Tibial nerve (tissue), 4 donors: ENCODE measurements at places on chromosomes 12 and 14.
A peak's percentile ranks its signal among the peaks of the same experiment; 100 is the strongest.

GRCh38 chr14:64849940-64850339 is 29.8 kb downstream of the SPTB start:
- no peaks in the 10 kb centered on the region for H3K36me3 ChIP-seq
- H3K4me1 ChIP-seq = no peaks in the 10 kb centered on the region
- DNase-seq = no peak
- H3K27me3 ChIP-seq = peaks cover 6% of the 10 kb centered on the region
- no peak overlapping the region for H3K4me3 ChIP-seq

- H3K27ac ChIP-seq = no peak overlapping the region
- peaks cover 13% of the 10 kb centered on the region for H3K4me1 ChIP-seq
- H3K27me3 ChIP-seq = no peaks in the 10 kb centered on the region
Measured at GRCh38 chr14:69481815-69482568, 2.5 kb upstream of the PLEKHD1 start.

- no peaks in the 10 kb centered on the region for H3K27me3 ChIP-seq
- H3K36me3 ChIP-seq = no peaks in the 10 kb centered on the region
- no peaks in the 10 kb centered on the region for H3K4me1 ChIP-seq
- H3K27ac ChIP-seq = no peak overlapping the region
- no peak overlapping the region for H3K4me3 ChIP-seq
Measured at GRCh38 chr14:69328317-69328716, 68.4 kb downstream of the GALNT16 start.

DNA sequence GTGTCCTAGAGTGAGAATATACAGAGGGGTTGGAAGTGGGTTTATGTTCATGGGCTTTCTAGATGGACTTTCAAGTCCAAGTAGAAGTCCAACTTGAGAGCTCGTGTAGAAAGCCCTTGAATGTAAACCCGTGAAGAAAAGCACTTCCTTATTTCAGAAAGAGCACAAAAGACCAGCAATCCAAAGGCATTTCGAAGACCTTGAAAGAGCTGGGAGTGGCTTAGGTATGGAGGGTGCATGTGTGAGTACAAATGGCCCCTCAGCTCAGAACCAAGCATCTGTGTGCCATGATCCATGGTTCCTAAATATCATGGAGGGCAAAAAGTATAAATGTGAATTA is 160.7 kb downstream of the ETV6 start:
- no peaks in the 10 kb centered on the region for H3K27me3 ChIP-seq
- H3K4me3 ChIP-seq = no peak overlapping the region
- H3K27ac ChIP-seq = peak overlapping the region; percentile 14

DNA sequence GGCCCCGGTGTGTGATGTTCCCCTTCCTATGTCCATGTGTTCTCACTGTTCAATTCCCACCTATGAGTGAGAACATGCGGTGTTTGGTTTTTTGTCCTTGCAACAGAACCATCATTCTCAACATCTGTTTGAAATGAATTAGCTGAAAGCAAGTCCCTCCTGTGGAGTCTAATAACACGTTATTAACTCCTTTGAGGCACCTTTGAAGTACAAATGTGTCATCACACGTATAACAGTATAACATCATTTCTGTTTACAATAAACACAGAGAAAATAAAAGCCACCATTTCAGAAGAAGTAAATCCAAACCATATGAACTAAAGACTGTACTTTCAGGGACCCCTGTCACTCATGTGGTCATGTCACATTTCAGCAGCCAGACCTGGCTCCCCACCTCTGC is 198.5 kb downstream of the STXBP6 start:
- H3K27ac ChIP-seq = no peak overlapping the region
- no peaks in the 10 kb centered on the region for H3K36me3 ChIP-seq
- no peak for DNase-seq
- H3K4me1 ChIP-seq = no peaks in the 10 kb centered on the region
- H3K27me3 ChIP-seq = no peaks in the 10 kb centered on the region

DNA sequence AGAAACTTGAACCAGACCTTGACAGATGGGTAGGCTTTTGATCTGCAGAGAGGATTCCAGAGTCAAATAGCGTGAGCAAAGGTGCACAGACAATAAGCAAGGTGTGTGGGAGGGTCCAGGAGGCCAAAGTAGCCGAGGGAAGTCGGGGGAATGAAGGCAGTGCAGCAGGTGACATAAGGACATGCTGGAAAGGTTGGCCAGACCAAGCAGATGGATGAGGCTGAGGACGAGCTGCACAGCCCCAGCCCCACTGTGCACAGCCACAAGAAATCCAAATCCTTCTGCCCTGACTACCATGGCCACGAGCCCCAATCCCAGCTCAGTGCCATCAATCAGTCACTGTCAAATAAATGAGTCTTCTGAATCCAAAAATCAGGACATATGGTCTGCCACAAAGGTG is 5.4 kb downstream of the TTC7B start:
- H3K4me3 ChIP-seq = no peak overlapping the region
- H3K27me3 ChIP-seq = no peaks in the 10 kb centered on the region
- H3K36me3 ChIP-seq = no peaks in the 10 kb centered on the region
- peaks cover 14% of the 10 kb centered on the region for H3K4me1 ChIP-seq
- H3K27ac ChIP-seq = no peak overlapping the region

DNA sequence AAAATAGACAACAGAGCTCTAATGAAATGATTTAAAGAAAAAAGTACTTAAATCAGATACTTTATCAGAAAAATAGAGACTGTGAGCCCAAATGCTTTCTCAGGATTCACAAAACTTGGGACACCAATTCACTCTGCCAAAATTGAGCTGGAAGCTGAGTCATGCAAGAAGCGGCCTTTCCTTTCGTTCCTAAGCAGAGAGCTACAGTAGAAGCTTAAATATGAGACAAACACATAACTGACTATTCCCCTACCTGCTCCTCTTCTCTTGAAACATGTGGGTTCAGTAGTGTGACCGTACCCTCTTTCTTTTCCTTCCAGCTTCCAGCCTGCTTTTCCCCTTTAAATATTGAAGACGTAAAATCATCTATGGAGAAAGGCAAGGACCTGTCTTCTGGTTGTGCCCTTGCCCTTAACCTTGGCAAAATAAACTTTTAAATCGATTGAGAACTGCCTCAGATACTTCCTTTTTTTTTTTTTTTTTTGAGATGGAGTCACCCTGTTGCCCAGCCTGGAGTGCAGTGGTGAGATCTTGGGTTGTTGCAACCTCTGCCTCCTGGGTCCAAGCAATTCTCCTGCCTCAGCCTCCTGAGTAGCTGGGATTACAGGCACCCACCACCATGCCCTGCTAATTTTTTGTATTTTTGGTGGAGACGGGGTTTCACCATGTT is 4.4 kb upstream of the SDS start:
- no peaks in the 10 kb centered on the region for H3K4me1 ChIP-seq
- no peak for DNase-seq
- no peak overlapping the region for H3K4me3 ChIP-seq
- no peaks in the 10 kb centered on the region for H3K27me3 ChIP-seq
- H3K27ac ChIP-seq = no peak overlapping the region

DNA sequence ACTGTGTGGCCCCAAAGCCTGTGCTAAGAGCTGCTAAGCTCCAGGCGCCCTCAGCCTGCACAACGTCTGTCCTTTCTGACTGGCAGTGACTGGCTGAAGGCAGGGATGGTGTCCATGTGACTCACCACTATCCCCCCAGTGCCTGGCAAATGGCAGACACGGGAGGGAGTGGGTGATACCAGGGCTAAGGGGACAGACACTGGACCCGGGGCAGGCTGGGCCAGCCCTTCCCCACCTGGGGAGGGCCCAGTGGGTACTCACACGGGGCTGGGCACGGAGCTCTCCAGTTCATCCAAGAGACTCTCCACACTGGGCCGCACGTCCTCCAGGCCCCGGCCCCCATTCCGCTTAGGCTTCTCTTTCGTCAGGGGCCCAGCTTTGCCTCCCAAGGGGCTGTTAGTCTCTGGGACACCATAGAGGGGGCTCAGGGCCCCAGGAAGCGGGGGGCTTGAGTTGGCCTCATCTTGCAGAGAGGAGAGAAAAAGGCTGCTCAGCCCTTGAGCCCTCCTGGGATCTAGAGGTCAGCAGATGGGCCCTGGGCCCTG is 21.4 kb upstream of the RPLP0 start:
- no peak overlapping the region for H3K27ac ChIP-seq
- H3K4me1 ChIP-seq = peaks cover 23% of the 10 kb centered on the region
- no peaks in the 10 kb centered on the region for H3K27me3 ChIP-seq
- no peak overlapping the region for H3K4me3 ChIP-seq
- H3K36me3 ChIP-seq = peaks cover 77% of the 10 kb centered on the region

DNA sequence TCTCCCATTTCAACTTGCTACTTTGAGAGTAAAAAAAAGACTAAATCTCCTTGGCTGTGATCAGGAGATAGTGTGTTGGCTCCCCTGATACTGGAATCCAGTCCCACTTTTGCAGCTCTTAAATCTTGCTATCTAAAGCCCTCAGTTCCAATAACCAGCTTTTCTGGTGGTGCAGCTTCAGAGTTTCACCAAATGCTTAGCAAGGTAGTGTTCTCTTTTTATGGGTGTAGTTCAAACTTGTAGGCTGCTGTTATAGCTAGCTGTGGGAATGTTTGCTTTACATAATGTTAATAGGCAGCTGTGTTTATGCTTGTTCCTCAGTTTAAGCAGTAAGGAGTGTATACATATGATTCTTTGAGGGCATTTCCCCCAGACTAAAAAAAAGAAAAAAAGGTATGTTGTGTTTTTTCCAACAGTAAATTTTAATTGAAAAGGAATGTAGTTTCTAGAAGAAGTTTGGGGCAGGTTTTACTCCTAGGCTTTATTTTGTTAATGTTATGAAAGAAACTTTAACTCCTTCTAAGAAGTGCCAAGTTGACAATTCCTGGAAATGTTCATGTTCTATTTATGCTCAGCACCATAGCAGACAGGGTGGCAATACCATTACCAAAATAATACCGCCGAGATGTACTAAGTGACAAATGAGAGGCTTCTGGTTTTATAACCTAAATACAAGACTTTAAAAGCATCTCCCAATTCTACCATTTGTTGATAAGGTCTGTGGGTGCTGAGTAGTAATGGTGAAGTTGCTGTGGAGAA is 12.1 kb downstream of the CRADD start:
- no peaks in the 10 kb centered on the region for H3K36me3 ChIP-seq
- no peak overlapping the region for H3K4me3 ChIP-seq
- H3K27ac ChIP-seq = no peak overlapping the region
- no peaks in the 10 kb centered on the region for H3K27me3 ChIP-seq

- peaks cover 9% of the 10 kb centered on the region for H3K4me1 ChIP-seq
- DNase-seq = peak; percentile 36
- no peaks in the 10 kb centered on the region for H3K27me3 ChIP-seq
- H3K4me3 ChIP-seq = no peak overlapping the region
Measured at GRCh38 chr14:75542588-75543091, 20.4 kb downstream of the BATF start.

DNA sequence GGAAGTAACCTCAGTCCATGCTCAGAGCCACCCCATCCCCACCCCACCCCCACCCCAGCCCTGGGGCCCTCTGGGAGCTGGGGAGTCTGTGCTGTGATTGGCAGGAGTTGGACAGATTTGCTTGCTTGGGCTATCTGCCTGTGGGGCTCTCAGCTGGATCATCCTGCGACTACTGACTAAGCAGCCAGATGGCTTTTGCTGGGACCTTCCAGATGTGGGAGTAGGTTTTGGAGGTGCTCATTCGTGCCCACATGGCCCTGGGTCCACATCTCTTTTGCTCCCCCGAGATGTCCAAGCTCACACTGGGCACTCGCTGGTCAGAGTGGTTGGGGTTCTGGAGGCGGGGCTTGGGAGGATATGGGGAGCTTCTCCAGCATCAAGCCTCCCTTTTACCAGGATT is 138.9 kb downstream of the TSPAN9 start:
- no peaks in the 10 kb centered on the region for H3K27me3 ChIP-seq
- H3K36me3 ChIP-seq = no peaks in the 10 kb centered on the region
- no peak for DNase-seq
- peaks cover 28% of the 10 kb centered on the region for H3K4me1 ChIP-seq

DNA sequence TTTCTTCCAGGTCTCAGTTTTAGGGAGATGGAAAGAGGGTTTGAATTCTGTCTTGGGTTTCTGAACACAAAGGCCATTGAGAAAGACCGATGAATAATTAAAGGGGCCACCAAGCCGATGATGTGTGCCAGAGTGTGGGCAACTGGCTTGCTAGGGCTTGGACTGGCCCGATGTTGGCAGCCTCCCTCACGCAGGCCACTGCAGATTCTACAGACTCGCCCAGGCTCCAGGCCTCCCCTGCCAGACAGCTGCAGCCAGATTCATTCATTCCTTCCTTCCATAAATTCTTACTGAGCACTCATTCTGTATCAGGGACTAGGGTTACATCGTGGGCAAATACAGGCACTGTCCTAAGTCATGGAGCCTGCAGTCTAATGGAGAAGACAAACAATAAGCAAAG is 34.9 kb downstream of the ACTN1 start:
- DNase-seq = no peak
- no peak overlapping the region for H3K4me3 ChIP-seq
- peak overlapping the region; percentile 64 for H3K27ac ChIP-seq
- H3K27me3 ChIP-seq = no peaks in the 10 kb centered on the region
- no peaks in the 10 kb centered on the region for H3K36me3 ChIP-seq

DNA sequence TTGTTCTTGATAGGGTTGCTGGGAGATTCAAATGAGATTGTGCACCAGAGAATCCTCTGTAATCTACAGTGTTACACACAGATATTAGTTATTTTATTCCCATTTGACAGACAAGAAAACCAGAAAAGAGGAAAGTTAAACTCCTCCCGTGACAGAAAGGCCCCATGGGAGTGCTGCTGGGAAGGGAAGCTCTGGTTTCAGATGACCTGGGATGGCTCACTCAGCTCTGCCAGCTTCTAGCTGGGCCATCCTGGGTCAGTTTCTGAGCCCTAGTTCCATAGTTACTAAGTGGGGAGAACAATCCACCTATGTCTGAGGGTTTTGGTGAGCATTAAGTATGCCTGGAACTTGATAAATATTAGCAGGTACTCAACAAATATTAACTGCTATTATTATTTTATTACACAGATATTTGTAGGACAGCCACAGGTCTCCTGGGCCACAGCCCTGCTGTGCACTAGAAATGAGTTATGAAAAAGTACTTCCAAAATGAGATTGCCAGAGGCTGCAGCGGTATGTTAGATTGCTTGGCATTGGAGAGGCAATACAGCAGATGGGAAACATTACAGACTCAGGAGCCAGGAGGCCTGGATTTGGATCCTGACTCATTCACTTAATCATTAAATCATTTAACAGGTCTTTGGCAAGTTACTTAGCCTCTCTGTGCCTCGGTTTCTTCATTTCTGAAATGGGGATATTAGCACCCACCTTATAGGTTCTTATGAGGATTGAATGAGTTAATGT is 47.1 kb upstream of the STON2 start:
- no peak for DNase-seq
- no peak overlapping the region for H3K4me3 ChIP-seq
- H3K27ac ChIP-seq = no peak overlapping the region
- peaks cover 10% of the 10 kb centered on the region for H3K4me1 ChIP-seq
- H3K27me3 ChIP-seq = no peaks in the 10 kb centered on the region

- no peak overlapping the region for H3K4me3 ChIP-seq
- H3K4me1 ChIP-seq = peaks cover 32% of the 10 kb centered on the region
- peak overlapping the region; percentile 83 for H3K27ac ChIP-seq
- H3K36me3 ChIP-seq = no peaks in the 10 kb centered on the region
- no peaks in the 10 kb centered on the region for H3K27me3 ChIP-seq
Measured at GRCh38 chr14:68394764-68395143, 398.1 kb downstream of the ZFP36L1 start.

GRCh38 chr12:122021193-122021821 is 377 bp upstream of the BCL7A start:
- peak overlapping the region; percentile 58 for H3K4me3 ChIP-seq
- peaks cover 24% of the 10 kb centered on the region for H3K4me1 ChIP-seq
- H3K36me3 ChIP-seq = no peaks in the 10 kb centered on the region
- H3K27ac ChIP-seq = peak overlapping the region; percentile 21
